Left cardiac atrium (tissue), 4 donors: ENCODE measurements at places on chromosomes 11 and 22.

DNA sequence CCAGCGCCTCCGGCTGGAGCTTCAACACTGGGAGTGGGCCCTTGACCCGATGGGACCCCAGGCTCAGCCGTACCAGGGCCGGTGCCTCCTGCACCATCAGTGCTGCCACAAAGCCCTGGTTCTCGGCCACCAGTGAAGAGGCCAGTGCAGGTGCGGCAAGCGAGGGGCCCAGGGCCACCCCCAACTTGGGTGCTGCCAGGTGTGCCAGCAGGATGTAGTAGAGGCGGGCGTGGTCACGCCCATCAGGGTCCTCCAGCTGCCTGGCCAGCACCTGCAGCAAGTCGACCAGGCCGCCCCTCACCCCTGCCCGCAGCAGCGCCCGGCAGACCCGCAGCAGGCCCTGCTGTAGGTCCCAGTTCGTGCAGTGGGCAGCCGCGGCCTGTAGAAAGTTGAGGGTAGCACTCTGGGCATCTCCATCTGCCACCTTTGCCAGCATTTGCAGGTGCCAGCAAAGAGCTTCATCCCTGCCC is 2.3 kb downstream of the AP5B1 start:
- no peak for DNase-seq

DNA sequence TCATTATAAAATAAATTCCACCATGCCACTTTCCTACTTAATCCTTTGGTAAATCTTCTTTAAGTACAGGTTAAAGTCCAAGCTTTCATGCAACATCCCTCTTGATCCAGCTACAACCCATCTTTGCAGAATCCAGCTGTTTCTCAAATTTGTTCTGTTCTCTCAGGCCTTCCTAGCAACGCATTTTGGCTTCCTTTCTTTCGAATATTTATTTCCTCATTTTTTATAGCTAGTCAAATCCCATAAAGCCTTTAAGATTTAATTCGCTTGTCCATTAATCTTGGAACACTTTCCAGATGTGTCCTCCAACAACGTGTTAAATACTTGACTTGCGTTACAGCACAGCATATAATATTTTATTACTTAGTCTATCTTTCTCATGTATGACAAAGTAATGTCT is 600.1 kb upstream of the CHORDC1 start:
- DNase-seq = no peak

DNA sequence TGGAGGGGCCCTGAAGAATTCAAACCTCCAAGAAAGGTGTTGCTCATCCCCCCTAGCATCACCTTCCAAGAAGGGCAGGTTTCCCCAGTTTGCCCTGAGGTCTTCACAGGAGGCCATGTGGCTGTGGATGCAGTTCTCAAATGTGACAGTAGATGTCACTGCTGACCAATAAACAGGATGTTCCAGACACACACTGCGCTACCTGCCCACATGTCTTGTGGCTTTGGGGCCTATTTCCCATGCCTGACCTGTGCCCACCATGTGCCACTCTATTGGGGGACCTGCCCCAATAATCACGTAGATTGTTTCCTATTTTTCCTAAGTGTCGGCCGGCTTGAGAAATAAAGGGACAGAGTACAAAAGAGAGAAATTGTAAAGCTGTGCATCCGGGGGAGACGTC is 4.5 kb downstream of the GSTT2 start:
- no peak for DNase-seq

GRCh38 chr22:21712751-21713427 is 22.7 kb downstream of the YPEL1 start:
- peak; percentile 66 for DNase-seq

DNA sequence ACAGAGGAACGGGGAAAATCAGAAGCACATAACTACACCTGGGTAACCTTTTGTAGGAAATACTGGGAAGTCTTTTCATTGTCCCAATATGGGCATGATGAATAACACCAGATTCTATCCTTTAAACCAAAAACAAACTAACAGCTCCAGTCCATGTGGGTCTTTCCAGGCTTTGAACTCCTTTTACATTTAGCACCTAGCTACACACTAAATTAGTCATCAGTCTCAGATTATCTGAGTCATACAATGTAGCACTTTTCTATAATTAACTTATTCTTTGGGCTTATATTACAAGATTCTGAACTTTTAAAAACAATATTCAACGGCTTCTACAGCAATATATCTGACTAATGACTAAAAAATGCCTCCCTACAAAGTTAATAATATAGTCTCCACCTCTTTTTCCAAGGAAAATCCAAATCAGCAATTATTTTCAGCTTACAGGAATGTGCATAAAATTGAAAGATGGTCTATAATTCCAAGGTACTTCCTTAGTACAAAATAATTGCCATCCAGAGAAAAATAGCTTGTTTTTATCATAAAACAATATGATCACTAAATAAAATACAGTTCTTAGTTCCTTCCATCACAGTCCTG is 26.3 kb downstream of the STK33 start:
- no peak for DNase-seq

DNA sequence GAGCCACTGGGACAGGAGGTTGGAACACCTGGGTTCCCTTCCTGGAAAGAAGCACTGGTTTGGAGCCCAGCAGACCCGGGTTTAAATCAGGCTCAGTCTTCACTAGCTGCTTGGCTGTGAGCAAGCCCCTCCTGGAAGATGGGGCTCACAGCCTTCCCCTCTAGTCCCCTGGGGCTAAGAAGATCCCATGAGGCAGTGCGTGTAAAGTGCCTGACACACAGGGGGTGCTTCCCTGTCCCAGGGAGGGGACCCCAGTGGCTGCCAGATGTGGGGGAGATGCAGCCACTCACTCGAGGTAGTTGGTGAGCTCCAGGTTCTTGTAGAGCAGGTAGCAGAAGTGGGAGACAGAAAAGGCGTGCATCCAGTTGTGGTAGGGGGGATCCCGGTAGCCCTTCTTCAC is 93.2 kb downstream of the PDE2A start:
- no peak for DNase-seq

- DNase-seq = no peak
These were observed 1639.6 kb upstream of the TENM4 start for GRCh38 chr11:81080476-81080875.

DNA sequence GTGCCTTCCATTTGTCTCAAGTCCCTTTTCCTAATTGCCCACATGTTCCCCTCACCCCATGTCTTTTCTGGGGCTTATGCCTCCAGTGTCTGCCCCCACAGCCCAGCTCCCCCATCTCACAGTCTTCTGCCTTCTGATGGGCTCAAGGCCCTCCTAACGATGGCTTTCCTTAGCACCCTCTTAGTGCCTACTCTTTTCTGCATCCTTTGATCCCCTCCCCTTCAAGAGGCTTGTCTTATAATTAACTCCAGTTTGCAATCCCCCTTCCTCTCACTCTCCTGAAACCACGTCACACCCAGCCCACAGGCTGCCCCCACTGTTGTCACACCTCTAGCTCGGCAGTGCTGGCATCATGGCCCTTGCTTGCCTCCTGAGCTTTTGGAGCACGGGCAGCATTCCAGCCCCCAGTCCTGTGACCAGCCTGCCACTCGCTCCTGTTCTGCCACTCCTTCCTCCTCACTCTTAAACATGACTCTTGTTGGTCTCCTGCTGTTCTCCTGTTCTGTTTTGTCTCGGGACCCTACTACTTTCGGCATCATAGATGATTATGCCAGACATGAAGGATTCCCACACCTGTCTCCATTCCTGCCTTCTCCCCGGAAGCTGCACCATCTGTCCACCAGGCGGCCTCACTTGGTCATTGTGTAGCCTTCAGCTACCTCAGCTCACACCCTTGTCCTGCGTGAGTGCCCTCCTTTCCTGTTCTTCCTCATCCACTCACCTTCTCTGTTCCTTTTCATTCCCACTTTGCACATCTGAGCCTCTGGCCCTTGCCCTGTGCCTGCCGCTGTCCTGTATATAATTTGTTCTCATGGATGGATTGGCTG is 26.1 kb downstream of the UBE2L3 start:
- peak; percentile 72 for DNase-seq

DNA sequence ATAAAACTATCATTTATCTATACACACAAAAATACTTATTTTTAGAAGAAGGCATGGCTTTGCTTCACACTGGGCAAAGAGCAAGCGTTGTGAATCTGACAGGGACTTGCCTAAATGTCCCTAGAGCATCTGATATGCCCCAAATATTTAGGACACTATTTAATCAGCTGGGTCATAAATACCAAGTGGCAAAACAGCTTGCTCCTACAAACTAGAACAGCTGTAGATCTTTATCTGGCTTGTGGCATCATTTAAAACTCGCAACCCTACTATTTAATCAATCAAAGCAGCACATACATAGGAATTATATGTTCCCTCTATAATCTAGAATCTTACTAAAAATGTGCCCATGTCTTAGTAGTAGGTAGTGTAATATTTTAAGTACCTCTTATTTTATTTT is 999.5 kb downstream of the JRKL start:
- DNase-seq = no peak
